ENCODE measurements at places on chromosomes 3 and 15.

DNA sequence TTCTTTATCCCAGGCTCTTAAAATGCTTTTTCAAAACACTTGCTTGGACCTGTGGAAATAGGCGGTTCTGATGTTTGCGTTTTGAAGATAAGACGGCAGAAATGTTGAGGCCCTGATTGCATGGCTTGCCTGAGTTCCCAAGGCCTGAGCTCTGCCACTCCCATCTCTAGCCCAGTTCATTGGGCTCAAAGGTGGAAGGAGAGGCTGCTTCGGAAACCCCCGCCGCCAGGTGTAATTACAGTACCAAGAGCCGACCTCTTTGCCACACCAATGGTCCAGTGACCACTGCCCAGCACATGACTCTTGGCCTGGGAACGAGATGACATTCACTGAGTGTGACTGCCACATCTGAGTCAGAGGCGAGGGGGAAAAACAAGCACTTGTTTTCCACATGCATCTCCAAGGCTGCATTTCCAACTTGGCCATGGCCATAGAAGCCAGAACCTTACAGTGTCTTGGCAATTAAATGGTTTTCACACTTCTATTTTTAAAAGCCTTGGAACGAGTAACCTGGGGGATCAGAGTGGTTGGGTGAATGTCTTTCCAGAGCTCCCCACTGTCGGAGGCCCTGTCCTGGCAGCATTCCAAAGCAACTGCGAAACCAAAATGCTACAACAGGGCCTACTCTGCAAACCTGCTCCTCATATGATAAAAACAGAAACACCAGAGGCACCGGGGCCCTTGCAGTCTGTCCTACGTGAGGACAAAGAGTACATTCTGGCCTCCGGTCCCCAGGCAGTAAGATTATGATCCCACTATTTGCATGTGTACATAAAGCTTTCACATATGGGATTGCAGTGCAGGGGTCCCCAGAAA, 63.8 kb upstream of the CGNL1 start:
- no peak for DNase-seq

DNA sequence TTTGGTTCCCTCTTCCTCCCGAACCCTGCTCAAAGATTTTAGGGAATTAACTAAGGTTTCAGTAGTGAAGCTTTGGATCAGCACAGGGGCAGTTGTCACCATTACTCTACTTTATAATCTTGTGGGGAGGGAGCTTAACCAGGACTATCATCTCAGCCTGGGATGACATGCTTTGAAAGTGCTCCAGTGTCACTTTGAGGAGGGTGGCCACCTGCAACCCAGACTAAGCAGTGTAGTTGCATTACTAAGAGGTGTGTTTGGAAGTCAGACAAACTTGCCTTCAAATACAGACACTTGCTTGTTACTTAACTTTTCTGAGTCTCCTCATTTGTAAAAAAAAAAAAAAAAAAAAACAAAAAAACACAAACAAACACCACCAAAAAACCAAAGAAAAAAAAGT, 340.3 kb upstream of the TBL1XR1 start:
- no peak for DNase-seq

DNA sequence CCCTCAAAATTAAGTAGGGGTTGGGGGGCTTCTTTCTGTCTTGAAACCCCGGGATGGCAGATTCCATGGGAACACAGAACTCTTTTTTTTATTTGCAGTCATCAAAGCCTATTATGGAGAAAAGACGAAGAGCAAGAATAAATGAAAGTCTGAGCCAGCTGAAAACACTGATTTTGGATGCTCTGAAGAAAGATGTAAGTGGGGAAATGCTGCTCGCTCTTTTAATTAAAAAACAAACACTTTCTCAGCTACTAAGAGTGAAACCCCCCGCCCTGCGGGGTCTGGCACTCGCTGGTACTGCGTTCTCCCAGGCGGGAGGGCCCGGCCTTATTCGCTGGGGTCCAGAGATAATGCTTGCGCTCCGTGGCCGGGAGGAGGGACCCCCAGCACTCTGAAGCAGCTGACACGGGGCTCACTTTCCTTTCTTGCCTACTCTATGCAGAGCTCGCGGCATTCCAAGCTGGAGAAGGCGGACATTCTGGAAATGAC, 615 bp downstream of the HES1 start:
- no peak for DNase-seq

DNA sequence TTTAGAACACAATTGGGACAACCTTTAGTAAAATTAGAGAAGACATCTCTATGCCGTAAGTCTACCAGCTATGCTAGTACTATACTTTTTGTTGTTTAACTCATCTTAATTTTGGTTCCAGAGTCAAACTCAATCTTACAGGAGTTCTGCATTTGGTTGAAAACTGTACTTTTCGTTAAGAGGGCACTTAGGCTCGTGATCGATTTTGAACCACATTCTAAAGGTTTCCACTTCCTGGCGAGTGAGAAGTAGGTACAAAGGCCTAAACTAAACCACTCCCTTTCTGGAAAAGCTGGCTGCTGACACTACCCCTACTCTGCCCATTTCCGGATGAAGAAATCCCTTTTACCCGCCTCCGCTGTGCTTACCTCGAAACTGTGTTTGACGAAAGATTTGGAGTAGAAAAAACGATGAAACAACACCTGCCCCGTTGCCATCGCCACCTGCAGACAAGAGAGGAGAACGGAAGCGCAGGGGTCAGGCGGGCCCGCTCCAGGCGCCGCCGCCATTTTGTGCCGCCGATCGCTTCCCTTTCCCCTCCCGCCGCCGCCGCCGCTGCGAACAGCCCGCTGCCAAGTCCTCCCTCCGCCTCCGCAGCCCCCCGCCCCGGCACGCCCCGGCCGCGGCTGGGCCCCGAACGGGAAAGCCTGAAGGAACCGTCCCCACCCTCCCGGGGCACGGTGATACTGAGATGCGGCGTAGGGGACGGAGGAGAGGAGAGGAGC, 748 bp downstream of the CCNL1 start:
- DNase-seq = peak; percentile 73

- no peak for DNase-seq
Observed at GRCh38 chr15:52204657-52205056, 13.5 kb upstream of the GNB5 start.

GRCh38 chr15:96494505-96494904, 164.0 kb downstream of the NR2F2 start:
- no peak for DNase-seq

DNA sequence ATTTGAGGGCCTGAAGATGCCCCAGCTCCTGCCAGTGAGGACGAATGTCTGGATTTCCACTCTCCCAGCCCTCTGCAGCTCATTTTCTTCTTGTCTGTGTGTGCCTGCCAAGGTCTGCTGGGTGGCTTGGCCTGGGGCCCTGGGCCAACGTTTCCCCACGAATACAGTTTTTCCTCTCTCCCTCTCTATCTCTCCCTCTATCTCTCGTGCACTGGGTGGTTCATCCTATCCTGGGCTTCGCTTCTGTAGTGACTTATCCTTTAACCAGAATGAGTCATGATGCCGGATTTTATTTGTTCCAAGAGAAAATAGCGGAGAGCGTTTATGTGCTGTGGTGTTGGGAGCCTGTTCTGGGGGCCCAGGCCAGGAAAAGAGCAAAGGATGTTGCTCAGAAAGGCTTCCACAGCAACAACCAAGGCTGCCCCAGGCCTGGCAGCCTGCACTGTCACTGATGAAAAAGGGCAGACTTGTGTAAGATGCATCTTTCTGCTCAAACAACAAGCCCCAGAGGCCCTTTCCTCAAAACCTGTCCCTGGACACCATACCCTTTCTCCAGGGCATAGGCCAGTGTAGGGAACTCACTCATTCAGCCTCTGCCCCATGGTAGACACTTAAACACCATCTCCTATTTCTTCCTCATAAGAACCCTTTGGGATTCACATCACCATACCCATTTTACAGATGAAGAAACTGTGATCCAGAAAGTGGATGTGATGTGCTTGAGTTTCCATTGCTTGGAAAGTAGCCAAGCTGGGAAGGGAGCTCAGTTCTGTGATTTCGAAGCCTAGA, 47.3 kb downstream of the ITGA11 start:
- no peak for DNase-seq

DNA sequence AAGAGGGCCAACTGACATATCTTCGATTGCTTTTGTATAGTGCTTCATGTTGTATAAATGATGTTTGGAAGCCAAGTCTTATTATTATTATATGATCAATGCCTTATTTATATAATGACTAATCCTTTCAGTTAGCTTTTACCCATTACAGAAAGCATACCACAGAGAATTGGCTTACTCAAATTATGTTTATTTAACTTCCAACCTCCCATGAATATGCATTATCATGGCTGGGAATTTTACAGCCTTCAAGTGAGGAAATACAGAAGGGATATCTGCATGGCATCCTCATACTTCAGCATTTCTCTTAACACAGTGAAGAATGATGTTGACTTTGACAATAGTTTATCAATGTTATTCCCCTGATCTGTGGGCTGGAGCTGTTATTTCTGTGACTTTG, 225.9 kb upstream of the GAP43 start:
- no peak for DNase-seq

GRCh38 chr3:119294696-119295671, 801 bp downstream of the ARHGAP31 start:
- DNase-seq = peak; percentile 19

DNA sequence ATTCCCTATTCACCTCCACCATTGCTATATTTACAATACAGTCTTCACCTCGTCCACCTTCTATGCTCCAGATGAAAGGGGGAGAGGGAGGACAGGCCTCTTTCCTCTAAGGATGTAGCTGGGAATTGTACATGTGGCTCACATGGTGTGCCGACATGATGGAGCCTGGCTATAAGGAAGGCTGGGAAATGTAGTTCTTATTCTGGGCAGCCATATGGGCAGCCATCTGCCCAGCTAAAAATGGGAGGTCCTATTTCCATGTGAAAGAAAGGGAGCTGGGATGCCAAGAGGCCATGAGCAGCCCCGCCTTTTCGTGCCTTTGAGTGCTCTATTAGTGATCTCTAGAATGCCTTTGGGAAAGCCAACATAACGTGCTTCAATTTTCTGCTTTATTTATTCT, 27.1 kb upstream of the MGLL start:
- DNase-seq = no peak

- DNase-seq = no peak
Observed at GRCh38 chr3:2765002-2765579, 345.1 kb downstream of the IL5RA start.

DNA sequence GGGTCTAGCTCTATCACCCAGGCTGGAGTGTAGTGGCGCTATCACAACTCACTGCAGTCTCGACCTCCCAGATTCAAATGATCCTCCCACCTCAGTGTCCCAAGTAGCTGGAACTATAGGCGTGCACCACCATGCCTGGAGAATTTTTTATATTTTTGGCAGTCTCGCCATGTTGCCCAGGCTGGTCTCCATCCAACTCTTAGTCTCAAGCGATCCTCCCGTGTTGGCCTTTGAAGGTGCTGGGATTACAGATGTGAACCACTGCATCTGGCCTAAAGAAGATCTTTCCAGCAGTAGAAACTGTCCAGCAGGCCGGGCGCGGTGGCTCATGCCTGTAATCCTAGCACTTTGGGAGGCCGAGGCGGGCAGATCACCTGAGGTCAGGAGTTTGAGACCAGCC, 55.2 kb upstream of the NR2C2 start:
- no peak for DNase-seq

DNA sequence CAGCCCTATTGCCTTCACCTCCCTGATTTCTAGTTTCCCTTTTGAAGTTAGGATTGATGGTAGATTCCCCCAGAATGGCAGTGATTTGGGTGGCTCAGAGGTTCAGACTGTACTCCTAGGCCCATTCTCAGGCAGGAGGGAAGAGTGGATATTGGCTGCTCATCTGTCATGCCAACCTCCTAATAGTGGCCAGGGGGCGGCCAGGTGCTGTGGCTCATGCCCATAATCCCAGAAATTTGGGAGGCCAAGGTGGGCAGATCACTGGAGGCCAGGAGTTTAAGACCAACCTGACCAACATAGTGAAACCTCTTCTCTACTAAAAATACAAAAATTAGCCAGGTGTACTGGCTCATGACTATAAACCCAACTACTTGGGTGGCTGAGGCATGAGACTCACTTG, 11.3 kb downstream of the RRP9 start:
- no peak for DNase-seq

GRCh38 chr3:132911741-132912415, 126.3 kb upstream of the TMEM108 start:
- DNase-seq = no peak

DNA sequence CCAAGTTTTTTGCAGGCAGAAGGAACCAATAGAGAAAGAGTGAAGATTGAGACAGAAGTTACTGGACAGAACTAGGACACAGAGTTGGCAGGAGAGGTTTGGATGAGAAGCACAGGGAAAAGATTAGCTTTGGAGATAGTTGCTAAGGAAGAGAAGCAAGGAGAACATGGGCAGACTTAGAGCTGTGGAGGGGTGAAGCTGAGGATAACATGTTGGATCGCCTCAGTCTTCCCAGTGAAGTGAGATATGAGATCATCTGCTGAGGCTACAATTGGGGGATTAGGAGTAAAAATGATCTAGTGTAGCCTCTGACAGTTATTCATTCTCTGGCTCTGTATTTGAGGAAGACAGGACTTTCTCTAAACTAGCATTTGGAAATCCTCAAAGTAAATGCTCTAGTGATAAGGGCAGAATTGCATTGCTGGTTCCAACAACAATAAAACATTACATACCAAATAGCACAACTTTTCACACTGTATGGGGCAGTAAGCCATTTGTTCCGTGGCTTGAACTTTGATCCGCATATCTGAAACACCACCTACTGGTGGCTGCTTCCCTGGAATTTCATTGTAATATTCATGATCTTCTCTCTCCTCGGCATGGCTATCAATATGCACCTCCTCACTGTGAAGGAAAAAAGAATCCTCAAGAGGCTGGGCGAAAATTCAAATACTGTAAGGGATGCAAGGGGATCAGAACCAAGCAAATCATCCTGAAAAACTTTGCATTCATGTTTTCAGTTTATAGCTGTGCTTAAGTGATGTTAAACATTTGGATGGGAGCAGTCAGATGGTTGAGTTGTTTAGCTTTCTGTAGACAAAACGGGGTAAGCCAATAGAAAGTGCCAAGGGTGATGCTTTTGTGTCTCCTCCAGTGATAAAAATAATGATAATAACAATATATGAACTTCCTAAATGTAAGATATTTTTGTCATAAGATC, 22.2 kb upstream of the EID1 start:
- DNase-seq = no peak

GRCh38 chr3:73653877-73654276, 29.1 kb upstream of the PDZRN3 start:
- no peak for DNase-seq

GRCh38 chr3:130539005-130539404, 22.0 kb downstream of the COL6A6 start:
- peak; percentile 17 for DNase-seq

DNA sequence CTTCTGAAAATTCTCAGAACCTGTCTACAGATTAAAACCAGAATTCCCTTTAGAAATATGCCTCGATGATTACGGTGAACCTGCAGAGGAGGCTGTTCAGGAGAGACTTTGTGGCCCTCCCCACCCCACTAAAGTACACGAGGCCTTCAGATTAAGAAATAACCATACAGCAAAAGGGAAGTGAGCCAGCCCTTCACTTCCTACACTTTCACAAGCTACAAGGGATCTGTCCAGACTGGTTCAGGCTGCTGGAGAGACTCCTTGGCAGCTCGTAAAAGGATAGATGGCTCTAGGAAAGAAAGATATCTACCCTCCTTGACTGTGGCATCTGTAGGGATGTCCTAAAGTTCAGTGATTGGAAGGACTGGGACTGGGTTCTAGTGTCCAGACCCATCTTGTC, 102.6 kb downstream of the ALDH1A2 start:
- no peak for DNase-seq

GRCh38 chr3:10389339-10389738, 68.4 kb upstream of the SEC13 start:
- no peak for DNase-seq

Data from T-helper 17 cell (primary cell).